ENCODE measurements at places on chromosomes 5 and 9.

- DNase-seq, result no peak
Measured at GRCh38 chr5:11622785-11623184, 281.5 kb downstream of the CTNND2 start.

GRCh38 chr5:142248853-142249462 is 75.9 kb downstream of the SPRY4 start:
- DNase-seq, result no peak

DNA sequence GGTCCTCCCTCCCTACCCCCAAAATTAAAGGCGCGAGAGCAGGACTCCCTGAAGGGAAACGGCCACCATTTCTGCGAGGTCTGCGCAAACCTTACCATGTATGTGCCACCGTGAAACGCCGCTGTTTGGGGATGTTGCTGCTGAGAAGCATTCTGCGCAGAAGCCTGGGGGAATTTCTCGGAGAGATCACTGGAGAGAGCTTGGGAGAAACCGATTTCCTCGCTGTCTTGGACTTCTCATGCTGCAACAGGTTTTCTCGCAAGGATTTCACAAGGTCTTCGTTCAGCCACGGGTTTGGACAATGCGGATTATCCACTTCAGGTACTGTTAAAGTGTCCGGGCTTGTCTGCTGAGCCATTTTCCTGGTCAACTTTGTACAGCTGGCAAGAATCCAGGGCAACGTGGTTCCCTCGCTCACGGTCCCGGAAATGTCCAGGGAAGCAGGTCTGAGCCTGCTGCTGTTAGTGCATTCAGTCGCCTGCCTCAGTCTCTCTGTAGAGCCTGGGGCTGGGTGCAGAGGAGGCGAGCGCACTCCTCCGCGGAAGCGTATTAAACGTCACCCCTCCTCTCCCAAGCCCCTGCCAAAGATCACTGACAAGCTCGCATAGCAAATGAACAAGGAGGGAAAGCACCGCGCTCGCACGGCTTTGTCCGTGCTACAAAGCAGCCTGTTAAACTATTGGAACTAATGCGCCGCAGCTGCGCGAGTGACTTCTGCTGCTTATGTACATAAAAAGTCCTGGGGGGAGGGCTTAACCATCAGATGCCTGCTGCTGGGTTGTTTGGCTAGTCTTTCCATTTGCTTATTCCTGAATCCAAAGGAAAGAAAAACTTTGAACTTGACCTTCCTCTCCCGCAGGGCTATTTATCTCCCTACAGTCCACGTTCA is 125.1 kb downstream of the PDE4D start:
- no peak for DNase-seq

DNA sequence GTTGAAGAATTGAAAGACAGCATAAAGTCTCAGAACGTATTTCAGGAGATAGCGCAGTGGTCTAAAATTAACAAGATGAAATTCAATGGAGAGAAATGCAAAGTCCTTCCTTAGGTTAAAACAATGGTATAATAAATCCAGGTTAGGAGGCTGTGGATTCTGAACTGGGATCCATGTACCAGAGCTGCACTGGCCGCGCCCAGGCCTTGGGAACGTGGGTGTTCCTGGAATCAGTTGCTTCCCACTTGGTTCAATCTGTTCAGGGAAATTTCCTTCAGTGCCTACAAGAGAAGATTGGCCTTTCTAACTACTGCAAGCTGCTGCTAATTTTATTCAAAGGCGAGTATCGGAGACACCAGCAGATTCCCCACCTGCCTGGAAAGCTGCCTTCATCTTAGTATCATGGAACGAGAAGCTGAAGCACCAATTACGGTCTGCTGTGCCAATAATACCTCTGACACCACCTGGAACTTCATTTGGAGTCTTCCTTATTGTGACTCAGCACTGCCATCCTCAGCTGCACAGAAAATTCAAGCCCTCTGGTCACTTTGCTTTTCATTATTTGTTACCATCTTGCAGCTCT is 14.3 kb upstream of the CTNND2 start:
- no peak for DNase-seq

DNA sequence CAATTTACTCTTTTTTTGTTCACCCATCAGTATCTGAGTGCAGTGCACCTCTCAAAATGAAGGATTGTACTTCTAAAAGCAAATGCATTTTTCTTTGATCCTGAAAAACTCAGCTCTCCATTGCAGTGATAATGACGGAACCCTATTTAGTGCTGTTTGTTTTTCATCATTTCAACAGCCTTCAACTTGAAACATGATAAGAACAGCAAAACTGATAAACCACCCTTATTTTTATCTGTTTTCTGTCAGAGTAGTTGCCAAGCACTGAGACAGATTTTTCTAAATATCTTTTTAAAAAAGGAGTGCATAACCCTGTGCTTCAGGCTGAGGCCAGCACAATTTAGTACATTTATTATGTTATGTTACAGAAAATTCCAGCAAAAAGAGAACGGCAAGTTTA is 549.8 kb upstream of the DMAC1 start:
- no peak for DNase-seq

DNA sequence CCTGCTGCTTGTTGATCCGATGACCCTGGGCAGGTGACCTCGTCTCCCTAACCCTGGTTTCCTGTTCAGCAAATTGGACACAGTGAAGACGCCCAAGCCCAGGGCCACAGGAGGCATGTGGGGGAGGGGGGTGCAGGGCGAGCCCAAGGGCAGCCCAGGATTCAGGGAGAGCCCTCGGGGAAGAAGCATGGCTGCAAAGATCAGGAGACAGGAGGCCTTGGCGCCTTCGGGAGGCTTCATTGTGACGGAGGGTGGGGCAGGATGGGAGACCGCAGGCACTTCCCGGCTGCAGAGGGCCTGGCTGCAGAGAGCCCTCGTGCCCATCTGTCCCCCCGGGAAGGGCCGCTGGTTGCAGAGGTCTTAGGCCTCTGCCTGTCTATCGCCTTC is 6.2 kb downstream of the ASS1 start:
- DNase-seq, result no peak

DNA sequence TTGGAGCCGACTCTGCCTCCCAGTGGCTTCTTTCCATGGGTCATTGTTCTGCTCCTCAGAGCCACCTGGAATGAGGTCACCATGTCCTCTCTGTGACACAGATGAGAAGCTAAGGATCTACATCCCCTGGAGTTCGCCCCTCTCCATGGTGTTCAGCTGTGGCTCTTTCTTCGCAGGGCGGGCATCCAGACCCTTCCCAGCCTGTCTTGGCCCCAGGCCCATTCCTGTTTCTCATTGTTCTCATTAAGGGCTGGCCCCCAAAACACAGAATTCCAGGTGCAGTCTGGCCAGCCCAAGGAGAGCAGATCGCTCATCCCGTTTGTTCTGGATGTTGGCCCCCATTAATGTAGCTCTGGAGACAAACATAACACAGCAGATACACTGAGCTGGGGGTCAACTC is 66.4 kb upstream of the COL15A1 start:
- no peak for DNase-seq

DNA sequence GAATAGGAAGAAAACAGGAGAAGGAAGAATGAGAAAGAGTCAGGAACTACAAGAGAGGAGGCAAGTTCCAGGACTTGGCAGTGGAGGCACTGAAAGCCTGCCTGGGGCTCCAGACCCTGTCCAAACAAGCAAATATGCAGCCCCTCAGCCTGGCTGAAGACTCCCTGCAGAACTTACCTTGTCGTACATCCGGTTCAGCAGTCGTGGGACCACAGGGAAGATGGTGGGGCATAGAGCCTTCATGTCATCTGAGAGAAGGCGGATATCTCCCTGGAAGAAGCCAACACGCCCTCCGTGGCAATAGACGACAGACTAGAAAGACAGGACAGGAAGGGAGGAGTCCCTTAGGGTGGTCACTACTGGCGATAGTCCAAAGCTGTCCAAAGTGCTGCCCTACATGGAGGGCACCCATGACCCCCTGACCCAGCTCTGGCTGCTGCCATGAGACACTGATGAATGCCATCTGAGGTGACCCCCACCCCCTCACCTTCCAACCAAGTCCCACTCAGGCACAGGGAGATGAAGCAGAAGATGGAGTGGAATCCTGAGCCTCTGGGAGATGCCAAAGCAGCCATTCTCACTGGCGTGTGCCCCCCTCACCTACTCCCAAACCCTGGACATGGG is 27.7 kb upstream of the MEIKIN start:
- no peak for DNase-seq
